ENCODE measurements at places on chromosomes 5 and 9. TPM values are rescaled to one million over a fixed set of nuclear protein-coding genes. Genes with fewer than 3 reads are reported as not detected.

SLC27A4 gene
- 58.7 TPM for polyA plus RNA-seq

DNA sequence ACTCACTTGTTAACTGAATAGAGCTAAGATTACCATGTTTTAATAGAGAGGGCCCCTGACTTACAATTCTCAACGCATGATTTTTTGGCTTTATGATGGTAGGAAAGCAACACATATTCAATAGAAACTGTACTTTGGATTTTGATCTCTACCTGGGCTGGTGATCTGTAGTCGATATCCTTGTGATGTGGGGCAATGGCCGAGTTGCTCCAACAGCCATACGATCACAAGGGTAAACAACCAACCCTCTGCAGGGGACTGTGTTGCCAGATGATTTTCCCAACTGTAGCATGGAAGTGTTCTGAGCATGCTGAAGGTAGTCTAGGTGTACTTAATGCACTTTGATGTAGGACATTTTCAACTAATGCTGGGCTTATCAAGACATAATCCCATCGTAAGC, 36.5 kb downstream of the NSUN2 start:
- DNase-seq = no peak

DNA sequence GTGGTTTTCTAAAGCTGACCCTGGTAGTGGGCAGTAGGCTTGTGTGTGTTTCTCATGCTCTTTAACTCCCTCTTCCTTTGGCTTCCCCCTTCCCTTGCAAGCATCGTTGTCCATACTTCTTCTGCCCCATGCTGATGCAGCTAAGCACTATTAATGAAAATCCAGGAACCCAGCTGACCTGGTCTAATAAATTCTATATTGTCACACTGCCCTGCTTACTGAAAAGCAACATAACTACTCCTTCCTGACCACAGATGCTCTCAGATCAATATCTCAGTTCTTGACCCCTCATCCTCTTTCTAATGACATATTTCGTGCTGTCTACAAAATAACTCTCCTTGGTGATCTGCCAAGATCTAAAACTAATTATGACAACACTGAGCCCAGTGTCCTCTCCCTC, 405.5 kb downstream of the EFNA5 start:
- no peak for DNase-seq

DNA sequence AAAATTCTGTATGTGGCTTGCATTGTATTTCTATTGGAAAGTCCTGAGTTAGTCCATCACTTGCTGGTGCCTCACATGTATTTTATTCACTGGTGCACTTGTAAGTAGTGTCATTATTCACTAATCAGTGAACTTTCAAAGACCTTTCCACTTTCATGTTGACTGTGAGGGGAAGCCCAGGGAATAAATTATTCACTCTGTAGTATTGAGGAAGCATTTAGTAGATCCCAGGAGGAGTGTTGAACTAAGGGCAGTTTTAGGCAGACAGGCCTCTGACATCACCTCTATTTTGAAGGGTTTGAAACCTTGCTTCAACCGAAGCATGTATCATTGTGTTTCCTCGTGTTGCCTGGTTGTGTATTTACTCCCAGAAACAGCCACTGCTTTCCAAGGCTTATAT, 705.4 kb upstream of the RIOK2 start:
- no peak for DNase-seq

STPG3 gene
- polyA plus RNA-seq = not detected

DNA sequence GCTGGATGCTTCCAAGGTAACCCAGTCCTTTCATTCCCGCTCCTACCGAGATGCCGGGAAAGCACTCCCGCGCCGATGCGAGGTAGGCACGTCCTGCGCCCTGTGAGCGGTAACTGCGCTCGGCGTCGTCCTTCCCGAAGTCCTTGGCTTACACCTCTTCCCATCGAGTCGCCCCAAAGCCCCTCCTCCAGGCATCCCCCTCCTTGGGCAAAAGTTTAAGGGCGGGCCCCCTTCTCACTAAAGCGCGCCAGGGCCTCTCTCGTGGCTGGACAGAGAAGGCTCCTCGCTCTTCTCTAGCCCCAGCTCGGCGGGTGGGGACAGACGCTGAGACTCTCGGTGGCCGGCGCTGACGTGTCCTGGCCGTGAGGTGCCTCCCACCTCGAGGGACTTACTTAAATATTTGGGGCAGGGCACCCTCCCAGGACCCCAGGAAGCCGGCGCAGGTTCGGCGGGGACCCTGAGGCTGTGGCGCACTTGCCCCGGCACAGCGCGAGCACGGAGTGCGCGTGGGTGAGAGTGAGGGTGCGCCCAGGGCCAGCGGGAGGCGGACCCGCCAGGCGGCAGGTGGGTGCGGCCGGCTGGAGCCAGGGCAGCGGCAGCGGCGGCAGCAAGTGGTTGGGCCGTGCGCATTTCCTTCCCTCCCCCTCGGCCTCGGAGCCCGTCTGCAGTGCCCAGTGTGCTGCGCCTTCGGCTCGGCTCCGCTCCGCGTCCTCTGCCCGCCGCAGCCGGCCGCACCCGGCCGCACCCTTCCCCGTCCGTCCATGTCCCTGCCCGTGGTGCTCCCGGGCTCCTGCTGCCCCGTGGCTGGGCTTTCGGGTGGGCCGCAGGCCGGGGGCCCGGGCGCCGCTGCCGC, at the start of gene ENTREP1:
Gene ENTREP1, plus strand, starts transcription at position 667 of the 853 bp plus-strand sequence. Its CDS starts 95 bp downstream, at position 762.
- peak; percentile 77 for DNase-seq

- DNase-seq = peak; percentile 76
Observed at GRCh38 chr5:39948867-39949468, 524.2 kb upstream of the DAB2 start.

GRCh38 chr5:68265347-68265746, 49.8 kb downstream of the PIK3R1 start:
- DNase-seq = no peak

GRCh38 chr9:26850995-26851394, 41.6 kb downstream of the CAAP1 start:
- DNase-seq = no peak

GRCh38 chr9:29830821-29831220, 2257.5 kb upstream of the C9orf72 start:
- peak; percentile 56 for DNase-seq

- DNase-seq = no peak
Observed at GRCh38 chr9:68750786-68751185, 45.7 kb downstream of the PIP5K1B start.

UAP1L1 gene
- 14.4 TPM for polyA plus RNA-seq

- peak; percentile 29 for DNase-seq
Observed at GRCh38 chr5:51227963-51228470, 155.2 kb upstream of the ISL1 start.

LEAP2 gene
- polyA plus RNA-seq = 6.9 TPM

DNA sequence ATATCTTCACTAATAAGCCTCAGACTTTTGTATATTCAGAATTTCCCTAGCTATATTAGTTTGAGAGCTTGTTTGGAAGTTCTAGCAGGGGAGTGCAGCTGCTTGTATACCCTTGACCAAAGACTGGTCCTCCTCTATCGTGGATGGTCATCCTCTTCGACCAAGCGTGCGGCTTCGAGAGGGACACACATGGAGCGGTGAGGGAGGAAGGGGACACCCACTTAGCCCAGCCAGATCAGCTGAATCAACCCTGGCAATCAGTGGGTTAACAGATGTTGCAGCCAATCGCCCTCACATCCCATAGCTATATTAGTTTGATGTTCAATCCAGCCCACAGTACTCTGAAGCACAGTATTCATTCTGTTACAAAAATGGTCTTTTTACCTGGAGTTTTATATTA, 3.2 kb downstream of the CAVIN4 start:
- DNase-seq = no peak

C5orf52 gene
- not detected for polyA plus RNA-seq

DNA sequence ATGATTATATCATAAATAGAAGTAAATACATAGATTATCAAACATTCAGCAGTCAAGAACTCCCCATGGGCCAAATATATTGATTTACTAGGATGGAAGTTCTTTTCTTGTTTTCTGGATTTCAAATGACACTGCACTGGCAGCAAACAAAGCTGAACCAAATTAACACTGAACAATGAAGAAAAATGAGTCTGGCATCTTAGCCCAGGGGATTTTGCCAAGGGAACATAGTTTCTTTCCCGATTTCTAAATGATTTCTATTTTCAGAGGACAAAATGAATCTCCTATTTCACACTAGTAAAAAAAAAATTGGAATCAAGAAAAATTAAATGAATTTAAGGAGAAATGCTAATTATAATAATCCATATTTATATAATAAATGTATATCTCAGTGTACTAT, 116.9 kb upstream of the FAM174A start:
- DNase-seq = no peak

DNA sequence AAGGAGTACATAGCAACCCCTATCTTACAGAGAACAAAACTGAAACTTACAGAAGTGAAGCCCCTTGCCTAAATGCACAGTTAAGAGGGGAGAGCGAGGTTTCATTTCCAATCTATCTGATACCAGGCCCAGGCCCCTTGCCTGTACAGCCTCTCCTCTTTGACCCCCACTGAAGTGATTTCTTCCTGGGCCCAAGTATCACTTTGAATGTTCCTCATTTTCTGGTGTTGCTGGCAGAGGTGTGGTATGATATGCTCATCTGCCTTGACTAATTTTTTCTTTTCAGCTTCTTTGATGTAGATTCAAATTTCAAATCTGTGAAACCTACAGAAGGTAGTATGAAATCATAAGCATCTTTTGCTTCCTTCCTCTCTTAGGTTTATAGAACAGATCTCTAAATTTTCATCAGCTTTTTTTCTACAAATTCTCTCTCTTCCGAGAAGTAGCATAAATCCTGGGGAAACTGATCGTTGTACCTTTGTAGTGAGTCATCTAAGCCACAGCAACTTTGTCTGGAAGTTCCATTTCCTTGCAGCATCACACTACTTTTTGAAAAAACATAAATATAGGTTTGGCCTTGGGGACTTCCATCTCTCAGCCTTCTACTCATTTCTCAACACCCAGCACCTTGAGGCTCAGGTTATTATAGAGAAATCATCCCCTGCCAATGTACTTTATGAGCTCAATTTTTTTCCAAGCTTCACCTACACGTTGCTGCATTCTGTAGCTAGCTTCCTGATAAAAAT, 402.4 kb upstream of the PTGER4 start:
- DNase-seq = no peak

DNA sequence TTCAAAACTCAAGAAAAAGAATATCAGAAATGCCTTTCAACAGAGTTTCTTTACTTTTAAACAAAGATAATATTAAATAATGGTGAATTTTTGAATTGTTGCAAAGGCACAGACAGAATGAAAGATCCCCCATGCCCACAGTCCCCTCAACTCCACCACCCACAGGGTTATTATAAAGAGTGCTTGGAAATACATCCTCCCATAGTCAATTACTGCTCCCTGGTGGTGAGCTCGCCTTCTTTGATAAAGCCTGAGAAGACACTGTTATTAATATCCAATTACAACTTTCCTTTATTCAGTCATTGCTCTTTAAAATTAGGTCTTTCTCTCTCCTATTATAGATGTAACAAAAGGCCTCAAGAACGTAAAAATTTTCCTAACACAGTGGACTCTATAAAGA, 490.2 kb upstream of the RORB start:
- DNase-seq = no peak
